ENCODE measurements at places on chromosomes 16 and 17.

GRCh38 chr17:76083536-76084182 lies 4.7 kb downstream of the ZACN start:
- DNase-seq, result no peak

DNA sequence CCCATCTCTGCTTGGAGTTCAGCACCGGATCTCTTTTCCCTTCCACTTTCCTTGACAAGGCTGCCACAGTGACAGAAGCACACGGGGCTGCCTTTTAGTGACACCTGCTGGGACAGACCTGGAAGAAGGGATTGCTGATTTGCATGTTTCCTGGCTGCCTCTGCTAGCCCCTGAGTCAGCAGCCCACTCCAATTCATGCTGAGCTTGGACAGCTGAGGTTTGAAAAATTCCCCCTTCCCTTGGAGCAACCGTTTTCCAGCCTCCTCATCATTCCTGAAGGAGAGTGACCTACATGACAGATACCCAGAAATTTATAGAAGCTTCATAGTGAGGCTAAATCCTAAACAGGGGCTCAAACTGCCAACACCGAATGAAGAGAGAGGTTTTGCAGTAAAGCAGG lies 18.8 kb upstream of the RBL2 start:
- no peak for DNase-seq

DNA sequence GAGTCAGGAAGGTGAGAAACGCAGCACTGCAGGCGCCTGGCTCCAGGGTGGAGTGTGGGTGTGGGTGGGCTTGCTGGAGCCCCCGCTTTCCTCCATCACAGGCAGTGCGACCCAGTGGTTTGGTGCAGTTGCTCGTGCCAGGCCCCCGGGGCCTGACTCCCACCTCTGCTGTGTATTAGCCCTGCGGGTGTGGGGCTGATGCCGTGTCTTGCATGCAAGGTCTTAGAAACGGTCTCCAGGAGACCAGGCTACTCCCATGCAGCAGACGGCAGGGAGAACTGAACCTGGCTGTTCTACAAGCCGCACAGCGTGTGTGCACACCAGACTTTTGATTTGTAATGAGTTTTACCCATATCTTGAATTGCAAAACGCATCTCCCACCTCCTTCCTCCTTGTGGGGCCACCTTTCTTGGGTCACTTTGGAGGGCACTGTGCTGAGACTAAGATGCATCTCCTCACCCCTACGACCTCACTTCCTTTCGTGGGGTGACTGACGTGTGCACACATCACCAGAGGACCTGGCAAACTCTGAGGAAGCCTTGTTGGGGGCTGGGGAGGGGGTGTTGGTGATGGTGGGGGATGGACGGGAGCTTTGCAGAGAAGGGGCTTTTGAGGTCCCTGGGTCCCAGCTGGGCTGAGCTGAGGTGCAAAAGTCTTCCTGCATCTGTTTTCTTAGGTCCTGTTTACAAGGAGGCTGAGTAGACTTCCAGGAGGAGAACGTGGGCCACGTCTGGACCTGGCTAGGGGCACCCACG lies 101.8 kb upstream of the TNRC6C start:
- no peak for DNase-seq

DNA sequence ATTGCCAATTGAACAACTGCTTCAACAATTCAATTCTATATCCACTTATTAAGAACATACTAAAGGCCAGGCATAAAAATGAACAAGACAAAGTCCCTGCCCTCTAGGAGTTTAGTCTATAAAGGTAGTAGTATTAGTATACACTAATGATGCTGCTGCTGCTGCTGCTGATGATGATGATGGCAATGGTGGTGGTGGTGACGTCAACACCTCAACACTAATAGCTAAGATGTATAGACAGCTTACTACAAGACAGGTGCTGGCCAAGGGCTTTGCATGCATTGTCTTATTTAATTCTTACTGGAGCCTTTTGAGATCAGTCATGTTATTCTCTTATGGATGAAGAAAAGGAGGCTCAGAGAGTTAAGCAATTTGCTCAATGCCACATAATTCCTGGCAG lies 164.4 kb upstream of the ASIC2 start:
- no peak for DNase-seq

DNA sequence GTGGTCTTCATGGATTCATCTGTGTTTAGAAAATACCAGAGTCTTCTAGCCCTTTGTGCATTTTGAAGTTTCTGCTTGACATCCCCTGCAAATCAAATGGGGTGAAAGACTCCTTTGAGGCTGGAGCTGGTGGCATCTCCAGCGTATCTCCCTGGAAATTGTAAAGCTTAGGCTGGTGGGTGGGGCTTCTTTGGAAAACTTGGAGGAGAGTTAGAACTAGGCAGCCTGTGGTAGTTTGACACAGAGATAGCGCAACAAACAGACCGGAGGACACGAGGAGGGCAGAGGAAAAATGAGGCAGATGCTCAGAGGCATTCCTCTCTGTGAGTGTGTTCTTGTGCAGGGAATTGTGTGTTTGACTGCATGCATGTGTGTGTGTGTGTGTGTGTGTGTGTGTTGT lies 116.3 kb downstream of the IRX5 start:
- DNase-seq, result no peak

- no peak for DNase-seq
Observed at GRCh38 chr17:63452962-63453551, 7.0 kb upstream of the CYB561 start.

GRCh38 chr16:11768849-11769248 lies 26.2 kb upstream of the TXNDC11 start:
- DNase-seq, result no peak

DNA sequence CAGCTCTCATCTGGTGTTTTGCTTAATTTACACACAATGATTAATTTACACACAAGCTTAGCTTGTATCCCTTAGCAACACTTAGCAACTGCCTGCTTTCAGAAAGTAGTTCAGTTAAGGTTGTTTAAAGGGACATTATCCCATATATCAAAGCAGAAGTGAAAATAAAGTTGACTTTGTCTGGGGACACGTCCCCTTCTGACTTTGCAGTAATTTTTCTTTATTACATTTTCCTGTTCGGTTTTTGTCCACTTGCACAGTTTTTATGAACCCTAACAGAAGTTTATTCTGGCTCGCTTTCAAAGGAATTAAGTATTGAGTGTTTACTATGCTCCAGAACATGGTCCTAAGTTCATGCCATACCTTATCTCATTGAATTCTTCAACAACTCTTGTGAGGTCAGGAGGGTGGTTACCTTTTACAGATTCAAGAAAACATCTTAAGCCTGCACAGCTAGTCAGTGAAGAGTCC lies 41.5 kb downstream of the ARHGAP44 start:
- no peak for DNase-seq

DNA sequence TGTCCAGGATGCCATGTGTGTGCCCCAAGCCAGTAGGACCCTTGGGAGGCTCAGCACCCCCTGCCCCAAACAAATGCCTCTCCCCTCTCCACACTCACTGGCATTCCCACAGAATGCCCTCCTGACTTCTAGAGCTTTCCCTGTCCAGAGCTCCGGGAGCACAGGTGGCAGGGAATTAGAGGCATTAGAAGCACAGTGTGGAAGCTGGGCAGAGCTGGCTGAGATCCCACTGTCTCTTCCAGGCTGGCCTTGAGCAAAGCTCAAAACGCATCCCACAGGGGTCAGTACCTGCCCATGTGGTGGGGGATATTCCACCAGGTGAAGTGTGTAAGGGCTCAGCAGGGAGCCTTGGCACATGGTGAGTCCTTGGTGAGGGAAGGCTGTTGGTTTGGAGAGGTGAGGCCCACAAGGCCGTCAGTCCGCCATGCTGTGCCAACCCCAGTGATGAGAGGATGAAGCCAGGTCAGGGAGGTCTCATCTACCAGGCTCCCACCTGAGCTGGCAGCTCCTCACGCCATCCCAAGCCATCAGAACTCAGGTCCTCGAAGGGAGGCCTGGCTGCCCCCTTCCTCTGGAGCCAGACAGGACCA lies 18.1 kb downstream of the ENDOV start:
- no peak for DNase-seq

- no peak for DNase-seq
Observed at GRCh38 chr17:64024215-64024654, 3.8 kb upstream of the ICAM2 start.

- DNase-seq, result no peak
Observed at GRCh38 chr17:49976163-49976827, 7.3 kb downstream of the DLX4 start.

DNA sequence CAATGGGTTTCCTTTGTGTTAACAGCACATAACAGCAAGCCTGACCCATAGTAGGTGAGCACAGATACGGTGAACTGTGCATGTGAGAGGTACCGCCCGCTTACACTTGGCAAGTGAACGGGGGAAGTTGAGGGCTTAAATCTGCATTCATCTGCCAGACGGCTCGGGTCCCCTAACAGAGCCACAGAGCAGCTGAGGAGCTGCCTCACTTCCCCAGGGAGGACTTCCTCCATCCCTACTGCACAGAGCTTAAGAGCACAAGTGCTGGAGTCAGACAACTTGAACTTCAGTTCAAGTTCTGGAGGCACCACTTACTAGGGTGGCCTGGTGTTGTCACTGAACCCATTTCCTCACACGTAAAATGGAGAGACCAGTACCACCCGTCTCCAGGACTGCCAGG lies 13.4 kb downstream of the RAB5C start:
- DNase-seq, result no peak

DNA sequence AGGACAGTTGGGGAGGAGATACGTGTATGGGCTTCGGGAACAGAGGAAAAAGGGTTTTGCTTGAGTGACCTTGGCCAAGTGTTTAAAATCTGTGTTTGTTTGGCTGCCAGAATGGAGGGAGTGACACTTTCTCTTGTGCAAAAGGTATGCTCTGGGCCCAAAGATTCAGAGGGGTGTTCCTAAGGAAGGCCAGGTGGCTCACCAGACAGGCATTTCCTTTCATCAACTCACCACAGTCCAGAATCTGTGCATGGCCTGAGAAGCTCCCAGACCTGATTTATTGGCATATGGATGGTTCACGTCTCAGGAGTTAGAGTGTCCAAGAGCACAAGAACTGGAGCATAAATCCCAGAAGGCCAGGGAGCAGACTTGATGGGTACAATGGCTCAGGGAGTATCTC lies 53.4 kb upstream of the NLK start:
- DNase-seq, result peak; percentile 12

GRCh38 chr17:13076905-13077304 lies 59.1 kb upstream of the ELAC2 start:
- no peak for DNase-seq

DNA sequence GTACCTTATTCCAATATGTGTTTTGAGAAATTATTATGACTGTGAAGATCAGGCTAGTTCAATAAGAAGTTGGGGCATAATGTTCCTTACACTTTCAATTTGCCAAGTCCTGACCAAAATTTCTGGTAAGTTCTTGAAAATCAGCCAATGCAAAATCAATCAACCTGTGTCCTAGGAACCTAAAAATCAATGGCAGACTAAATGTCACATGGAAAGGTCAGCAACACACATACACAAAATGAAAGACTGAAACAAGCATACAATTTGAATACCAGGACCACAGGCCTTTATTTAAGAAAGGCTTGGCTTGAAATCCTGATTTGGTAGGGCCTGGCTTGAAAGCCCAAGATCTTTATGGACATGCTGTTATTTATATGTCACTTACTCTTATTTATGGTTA lies 155.5 kb upstream of the ZKSCAN2 start:
- DNase-seq, result no peak

DNA sequence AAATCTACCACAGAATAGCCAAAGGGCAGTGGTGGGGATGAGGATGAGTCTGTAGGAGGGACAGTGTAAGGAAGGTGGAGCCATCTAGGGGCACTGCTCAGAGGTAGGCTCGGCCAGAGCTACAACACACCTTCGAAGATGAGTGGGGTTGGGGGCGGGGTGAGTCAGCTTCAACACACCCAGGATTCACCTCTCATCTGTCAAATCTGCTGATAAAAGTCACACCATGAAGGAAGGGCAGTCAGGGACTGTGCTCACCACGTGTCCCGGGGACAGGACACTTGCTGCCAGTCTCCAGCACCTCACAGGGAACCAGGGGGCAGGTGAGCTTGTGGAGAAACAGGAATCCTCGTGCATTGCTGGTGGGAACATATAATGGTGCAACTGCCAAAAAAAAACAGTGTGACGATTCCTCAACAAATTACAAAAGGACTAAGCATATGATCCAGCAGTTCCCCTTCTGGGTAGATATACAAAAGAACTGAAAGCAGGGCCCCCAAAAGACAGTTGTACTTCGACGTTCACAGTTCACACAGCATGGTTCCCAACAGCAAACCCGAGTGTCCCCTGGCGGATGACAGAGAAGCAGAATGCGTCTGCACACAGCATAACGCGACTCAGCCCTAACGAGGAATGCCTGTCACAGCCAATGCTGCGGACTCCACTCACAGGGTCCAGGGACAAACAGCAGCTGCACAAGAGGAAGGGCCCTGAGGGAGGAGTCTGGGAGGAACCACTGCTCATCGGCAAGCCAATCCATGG lies 133.1 kb downstream of the ANKRD11 start:
- DNase-seq, result no peak

GRCh38 chr17:38562903-38563302 lies 42.8 kb downstream of the SRCIN1 start:
- DNase-seq, result no peak

- DNase-seq, result no peak
Observed at GRCh38 chr17:8838551-8839095, 28.9 kb downstream of the PIK3R6 start.

- no peak for DNase-seq
Observed at GRCh38 chr16:81443688-81444447, 740 bp upstream of the CMIP start.

GRCh38 chr16:83929811-83930555 lies 23.1 kb upstream of the OSGIN1 start:
- no peak for DNase-seq

DNA sequence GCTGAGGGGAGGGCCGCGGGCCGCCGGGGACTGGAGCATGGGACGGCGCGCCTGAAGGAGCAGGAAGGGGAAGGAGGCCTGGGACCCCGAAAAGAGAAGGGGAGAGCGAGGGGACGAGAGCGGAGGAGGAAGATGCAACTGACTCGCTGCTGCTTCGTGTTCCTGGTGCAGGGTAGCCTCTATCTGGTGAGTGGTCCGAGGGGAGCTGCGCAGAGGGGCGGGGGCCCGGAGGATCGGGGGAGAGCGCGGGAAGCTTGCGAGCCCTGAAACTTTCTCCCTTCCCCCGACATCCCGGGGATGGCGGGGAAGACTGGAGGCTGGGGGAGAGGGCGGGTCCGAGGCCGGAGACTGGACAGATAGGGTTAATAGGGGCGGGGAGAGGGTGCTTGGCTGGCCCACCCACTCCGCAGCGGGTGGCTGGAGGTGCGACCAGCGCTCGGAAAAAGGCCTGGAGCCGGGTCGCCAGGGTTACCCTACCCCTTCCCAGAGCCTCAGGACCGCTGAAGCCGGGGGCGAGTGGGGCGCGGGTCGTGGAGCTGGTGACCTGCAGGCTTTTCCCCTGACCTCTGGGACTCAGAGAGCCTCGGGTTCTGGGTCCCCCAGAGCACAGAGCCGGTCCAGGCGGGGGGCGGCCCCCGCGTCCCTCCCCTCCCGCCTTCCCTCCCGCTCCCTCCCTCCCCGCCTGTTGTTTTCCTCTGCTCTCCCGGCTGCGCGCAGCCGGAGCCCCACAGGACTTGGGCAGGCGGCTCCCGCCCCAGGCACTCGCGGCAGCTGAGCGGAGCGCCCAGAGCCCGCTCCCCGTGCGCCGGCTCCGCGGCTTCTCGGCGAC lies 631 bp downstream of the NXPH3 start:
- no peak for DNase-seq

GRCh38 chr17:62751060-62751691 lies 56.9 kb downstream of the MARCHF10 start:
- peak; percentile 31 for DNase-seq

All from kidney epithelial cell (primary cell).